Activated T-cell treated with anti-CD3 and anti-CD28 coated beads for 24 hours (primary cell): ENCODE measurements at places on chromosomes 4 and X.

GRCh38 chr4:71593311-71593710, 190.6 kb downstream of the GC start:
- no peak for DNase-seq

DNA sequence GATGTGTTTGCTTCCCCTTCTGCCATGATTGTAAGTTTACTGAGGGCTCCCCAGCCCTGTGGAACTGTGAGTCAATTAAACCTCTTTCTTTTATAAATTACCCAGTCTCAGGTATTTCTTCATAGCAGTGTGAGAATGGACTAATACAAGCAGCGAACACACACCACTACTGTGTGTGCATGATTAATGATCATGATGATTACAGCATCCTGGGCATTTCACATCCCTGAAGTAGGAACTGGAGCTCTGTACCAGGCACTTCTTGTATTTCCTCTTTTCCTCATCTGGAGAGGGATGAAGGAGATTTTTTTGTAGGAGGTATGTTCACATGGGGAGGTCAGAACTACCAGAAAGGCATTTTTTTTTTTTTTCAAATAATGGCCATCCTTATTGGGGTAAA, 60.8 kb downstream of the PPM1K start:
- no peak for DNase-seq

DNA sequence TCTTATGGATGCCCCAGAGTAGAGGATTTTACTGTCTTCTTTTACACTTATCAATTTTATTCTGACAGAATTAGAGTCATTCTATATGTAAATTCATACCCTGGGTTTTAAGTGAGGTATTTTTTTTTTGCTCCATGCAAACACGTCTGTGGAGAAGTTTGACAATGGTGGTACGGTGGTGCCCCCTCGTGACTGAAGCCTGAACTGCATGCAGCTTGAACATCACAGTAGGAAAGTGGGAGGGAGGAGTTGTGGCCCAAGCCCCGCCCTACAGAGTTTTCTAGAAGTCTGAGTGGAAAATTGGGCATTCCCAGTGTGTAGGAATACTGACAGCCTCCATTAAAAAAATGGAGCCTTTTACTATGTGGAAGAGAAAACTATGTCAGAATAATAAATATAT, 73.3 kb upstream of the RAB40AL start:
- peak; percentile 66 for DNase-seq

DNA sequence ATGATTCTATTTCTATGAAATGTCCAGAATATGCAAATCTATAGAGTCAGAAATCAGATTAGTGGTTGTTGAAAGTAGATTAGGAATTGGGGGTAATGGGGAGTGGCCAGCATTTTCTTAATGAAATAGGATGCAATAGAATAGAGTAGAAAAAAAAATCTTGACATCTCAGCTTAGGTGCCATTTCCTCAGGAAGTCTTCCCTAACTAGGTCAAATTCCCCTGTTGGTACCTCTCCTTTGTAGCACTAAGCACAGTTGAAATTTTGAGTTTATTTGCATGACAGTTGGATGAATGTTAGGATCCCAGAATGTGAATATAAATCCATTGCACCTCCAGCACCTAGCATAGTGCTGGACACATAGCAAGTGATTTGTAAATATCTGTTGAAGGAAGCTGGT, 30.0 kb upstream of the PDK3 start:
- no peak for DNase-seq

- DNase-seq, result no peak
These were observed 34.5 kb downstream of the RNF175 start for GRCh38 chr4:153725136-153725830.

GRCh38 chrX:31609130-31609529, 537.3 kb upstream of the FTHL17 start:
- DNase-seq, result no peak

DNA sequence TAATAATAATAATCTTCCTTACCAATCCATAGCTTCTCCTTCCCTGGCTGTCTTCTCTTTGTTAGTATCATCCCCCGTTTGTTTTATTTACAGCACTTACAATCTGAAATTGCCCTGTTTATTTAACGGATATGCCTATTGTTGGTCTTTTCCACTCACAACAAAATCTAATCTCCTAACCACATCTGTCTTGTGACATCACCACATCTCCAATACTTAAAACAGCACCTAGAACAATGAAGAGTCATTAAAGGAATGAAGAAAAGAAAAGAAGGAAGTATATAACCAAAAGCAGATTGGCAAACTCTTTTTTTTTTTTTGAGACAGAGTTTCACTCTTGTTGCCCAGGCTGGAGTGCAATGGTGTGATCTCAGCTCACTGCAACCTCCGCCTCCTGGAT, 38.7 kb upstream of the JADE1 start:
- no peak for DNase-seq

DNA sequence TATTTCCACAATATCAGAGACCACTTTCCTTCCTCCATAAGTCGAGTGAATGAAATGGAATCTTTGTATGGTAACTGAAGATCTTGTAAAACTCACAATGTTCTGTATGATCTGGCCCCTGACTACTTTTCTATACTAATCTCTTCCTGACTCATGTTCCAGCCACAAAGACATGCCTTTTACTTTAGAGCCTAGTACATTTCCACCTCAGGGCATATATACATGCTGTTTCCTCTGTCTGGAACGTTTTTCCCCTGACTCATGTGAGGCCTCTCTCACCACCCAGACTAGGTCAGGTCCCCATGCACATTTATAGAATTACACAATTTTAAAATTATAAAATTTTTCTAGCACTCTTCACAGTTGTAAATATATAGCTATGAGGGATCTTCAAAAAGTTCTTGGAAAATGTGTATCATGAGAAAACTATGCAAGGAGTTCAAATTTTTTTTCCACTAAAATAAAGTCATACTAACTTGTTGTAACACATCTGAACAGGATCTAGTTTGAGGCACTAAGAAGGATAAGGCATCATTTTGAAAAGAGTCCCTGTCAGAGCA, 208.8 kb downstream of the SH2D1A start:
- no peak for DNase-seq

DNA sequence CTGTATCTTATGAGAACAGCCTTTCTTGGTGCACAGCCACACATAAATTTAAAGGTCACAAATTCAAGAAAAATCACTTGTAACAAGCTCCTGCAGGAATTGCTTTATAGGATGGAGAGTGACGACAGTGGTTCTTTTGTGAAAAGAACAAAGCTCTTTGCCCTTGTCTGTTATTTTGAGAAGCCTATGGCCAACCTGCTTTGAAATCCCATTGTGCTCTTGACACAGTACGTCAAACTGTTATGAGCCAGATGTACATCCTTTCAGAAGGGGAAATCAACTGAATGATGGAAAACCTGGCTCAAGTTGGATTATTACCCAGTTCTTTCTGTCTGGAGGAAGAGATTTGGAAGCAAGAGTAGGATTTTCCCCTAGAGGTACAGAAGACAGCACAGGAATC, 1454.2 kb downstream of the ARAP2 start:
- DNase-seq, result no peak

GRCh38 chr4:78776729-78777575, 802 bp downstream of the BMP2K start:
- peak; percentile 36 for DNase-seq

- DNase-seq, result no peak
These were observed 236.6 kb upstream of the PCDH18 start for GRCh38 chr4:137768881-137769280.

DNA sequence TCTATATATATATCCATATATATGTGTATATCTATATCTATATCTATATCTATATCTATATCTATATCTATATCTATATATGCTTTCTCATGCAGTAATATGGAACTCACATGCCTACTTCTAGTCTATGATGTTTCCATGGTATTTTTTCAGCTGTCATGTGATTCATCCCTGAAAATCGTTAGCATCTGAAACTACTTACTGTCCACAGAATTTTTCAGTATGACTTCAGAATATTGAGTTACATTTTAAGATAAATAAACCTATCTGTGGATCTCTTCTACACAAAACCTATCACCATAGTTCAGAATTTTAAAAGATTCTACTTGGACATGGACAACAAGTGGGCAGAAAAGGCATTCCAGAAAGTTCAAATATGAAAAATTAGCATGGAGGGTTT, 855.1 kb upstream of the INTU start:
- DNase-seq, result no peak

- no peak for DNase-seq
These were observed 96.1 kb downstream of the FRYL start for GRCh38 chr4:48683784-48684666.

DNA sequence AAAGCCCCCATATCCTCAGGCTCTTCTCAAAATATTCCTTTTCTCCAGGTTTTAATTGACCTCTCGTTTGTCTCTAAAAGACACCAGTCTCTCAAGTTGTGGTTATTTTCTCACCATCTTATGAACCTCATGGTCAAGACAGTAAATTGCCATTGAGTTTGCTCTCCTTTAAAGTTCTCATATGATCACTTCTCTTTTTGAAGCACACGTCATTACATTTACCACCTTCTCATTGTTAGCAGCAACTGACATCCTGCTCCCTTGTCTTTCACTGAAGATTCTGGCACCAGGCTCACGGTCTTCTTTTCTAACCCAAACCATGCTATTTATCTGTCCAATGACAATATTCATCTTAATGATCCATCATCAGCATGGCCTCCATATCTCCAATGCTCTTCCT, 324.2 kb downstream of the TMA16 start:
- no peak for DNase-seq

- DNase-seq, result no peak
These were observed 33.1 kb upstream of the EDNRA start for GRCh38 chr4:147447786-147448185.

DNA sequence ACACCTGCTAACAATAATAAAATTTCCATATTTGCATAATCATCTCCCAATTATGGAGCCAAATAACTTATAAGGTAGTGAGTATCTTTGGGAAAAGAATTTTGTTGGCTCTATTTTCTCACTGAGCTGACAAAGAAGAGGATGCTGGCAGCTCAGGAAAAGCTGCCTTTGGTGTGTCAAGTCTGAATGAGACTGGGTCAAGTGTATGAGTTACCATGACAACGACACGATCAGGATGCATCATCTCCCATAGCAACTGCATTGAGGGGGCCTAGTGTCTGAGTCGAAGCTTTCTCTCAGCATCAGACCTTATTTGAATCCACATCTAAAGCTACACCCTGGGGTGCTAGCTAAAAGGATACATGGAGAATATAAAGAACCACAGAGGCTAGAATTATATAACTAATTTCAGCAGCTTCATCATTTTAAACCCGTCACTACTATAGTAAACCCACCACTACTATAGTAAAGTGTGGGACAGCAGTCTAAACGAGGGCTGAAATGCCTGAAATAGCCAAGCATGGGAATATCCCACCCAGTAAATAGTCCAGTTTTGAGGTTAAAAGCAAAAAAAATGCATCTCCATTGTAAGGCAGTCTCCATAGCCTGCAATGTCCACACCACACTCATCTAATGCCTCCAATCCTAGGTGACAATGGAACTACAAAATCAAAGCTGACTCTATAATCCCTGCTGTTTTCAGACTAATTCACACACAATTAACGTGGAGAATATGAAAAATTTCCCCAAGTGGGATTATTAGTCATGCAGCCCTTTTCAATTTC, 16.0 kb downstream of the GSPT2 start:
- no peak for DNase-seq

GRCh38 chr4:112968451-112969159, 80.8 kb upstream of the ANK2 start:
- no peak for DNase-seq

- DNase-seq, result no peak
These were observed 49.6 kb downstream of the LAMP2 start for GRCh38 chrX:120419463-120419862.

DNA sequence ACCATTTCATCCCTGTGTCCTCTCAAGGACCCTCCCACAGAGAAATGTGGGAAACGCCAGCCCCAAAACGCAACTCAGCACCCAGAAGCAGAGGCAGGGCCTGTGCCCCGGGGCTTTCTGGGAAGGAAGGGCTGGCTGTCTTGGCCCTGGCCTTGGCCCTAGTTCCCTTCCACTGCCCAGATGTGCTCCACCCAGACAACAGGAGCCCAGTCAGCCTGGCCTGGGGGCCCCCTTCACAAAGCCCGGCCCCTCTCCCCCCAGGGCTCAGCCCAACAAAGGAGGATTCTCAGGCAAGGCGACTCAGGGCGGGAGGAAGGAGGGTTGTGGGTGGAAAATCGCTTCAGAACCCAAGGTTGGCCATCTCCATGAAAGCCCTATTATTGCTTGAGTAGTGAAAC, 82.5 kb downstream of the PJA1 start:
- no peak for DNase-seq

GRCh38 chrX:22340022-22340616, 67.4 kb downstream of the CBLL2 start:
- DNase-seq, result no peak

DNA sequence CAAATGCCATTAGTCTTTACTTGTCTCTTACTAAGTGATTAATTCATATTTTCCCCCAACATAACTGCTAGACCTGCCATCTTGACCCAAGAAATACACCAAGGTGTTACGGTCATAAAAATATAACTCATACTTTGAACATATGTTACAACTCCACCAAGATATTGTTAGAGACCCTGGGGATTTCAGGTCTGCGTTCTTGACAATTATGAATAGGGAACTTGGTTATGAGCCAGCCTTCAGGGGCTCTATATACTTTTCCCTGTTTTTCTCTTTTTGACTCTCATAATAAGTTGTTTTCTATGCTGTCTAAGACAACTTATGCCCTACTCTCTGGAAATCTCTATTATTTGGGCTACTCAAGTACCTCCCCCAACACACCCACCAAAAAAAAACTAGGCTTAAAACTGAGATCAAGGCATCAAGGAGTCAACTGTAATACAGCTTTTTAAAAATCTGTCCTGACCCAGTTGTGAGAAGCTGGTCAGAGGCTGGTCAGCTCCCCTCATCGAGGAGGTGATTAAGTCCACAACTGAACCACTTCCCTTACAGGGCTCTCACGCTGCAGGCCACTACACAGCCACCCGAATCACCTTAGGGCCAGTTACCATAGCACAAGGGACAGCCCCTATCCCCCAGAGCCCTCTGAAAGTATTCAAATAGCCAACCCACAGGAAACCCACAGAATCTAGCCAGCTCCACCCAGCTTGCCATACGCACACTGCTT, 10.5 kb upstream of the TLR3 start:
- no peak for DNase-seq

GRCh38 chrX:123075947-123076561, 108.0 kb upstream of the GRIA3 start:
- DNase-seq, result no peak

- no peak for DNase-seq
These were observed 15.0 kb upstream of the OTUD4 start for GRCh38 chr4:145195167-145195952.

GRCh38 chr4:151304755-151305154, 20.6 kb downstream of the SH3D19 start:
- DNase-seq, result no peak

DNA sequence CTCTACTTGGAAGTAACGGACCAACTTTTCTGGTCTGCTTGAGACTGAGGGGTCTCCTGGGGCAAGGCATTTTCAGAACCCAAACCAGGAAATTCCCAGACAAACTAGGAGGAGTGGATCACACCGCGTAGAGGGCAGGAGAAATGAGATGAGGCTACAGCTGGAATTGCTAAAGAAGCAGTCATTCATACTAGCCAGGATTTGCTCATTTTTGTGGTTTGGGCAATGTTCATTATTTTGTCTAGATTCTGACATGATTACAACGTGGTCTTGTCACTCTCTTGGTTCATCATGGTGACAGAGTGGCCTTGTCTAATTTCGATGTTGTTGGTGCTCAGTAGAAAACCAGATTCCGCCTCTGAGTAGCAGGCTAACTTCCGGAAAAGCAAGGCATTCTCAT, 63.2 kb downstream of the BANK1 start:
- DNase-seq, result no peak
